ENCODE measurements at places on chromosomes 7 and 10.

DNA sequence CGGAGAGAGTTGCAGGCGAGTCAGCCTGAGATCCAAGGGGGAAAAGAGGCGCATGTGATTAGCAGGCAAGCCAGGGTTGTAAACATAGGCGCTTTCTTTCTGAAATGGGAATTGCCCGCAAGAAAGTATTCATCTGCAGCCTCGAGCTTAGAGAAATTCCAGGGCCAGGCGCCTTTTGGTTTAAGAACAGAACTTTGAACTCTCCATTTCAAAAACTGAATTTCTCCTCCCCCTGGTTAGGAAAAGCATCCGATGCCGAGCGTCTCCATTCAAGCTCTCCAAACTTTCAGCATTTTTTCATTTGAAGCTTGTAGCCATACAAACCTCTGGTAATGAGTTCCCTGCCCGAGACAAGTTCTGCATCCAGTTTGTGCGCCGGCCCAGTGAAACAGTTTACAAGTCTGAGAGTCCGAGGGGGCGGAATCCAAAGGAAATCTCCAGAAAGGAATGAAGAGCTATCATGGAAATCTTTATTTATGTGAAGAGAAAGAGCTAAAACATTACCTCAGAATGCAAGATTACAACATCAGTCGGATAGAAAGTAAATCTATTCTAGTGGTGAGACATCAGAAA, 69.9 kb downstream of the FAM204A start:
- no peak for DNase-seq

- DNase-seq = peak; percentile 61
Observed at GRCh38 chr10:58177362-58177947, 90.2 kb downstream of the IPMK start.

DNA sequence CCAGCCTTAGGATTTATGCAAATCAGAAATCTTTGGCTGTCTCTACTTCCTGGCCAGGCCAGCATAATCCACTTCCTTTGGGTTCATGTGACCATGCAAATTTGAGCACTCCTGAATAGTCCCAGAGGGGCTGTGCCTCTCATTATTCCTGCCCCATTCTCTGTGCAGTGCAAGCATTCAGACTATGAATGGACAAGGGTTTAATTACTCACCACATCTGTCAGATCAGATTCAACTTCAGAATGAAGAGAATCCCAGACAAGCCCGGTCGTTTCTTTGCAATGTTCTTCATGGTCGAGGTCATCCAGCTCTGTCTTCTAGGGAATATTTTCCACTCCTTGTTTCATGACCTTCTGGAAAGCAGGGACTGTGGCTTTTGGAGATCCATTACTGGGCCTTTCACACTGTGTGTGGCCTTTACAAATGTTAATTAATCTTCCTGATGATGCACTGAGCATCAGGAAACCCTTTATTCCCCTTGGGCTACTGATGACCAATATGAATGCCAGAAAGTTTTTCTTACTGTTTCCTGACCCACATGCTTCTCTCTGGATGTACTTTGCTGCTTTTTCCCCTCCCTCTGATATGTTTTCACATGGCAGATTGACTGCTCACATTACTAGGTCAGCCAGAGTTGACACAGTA, 217.6 kb upstream of the TCF7L2 start:
- DNase-seq = no peak

DNA sequence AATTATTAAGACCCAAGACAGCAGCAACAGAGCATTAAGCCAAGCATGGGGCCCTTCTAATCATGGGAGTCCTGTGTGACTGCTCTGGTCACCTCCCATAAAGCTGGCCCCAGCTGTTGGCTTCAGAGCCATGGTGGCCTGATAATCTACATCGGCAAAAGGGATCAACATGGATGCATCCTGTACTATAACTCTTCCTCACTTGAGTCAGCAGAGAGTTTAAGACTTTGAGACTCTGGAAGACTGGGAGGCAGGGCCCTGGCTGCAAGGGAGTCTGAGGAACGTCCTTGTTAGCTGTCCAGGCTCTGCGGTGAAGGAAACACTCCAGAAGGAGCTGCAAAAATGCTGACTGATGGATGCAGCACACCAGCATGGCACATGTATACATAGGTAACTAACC, 95.0 kb upstream of the KIAA1217 start:
- DNase-seq = no peak

- no peak for DNase-seq
Observed at GRCh38 chr7:65960351-65961074, 21.5 kb downstream of the GUSB start.

- DNase-seq = no peak
Observed at GRCh38 chr10:30959836-30960210, 71.8 kb downstream of the ZNF438 start.

Data from HT-29 (cell line).